ENCODE measurements at places on chromosomes 2 and 18. TPM values are rescaled to one million over a fixed set of nuclear protein-coding genes. Genes with fewer than 3 reads are reported as not detected.

Gene POTEI
- total RNA-seq: under 0.01 TPM

Gene NT5DC4
- total RNA-seq: not detected

Gene ATG9A
- total RNA-seq: 31.1 TPM

Gene OSR1
- total RNA-seq: 36.5 TPM

Gene C18orf54
- total RNA-seq: 1.3 TPM

Gene FIGN
- 0.65 TPM for total RNA-seq

Gene MAT2A
- total RNA-seq: 84.9 TPM

Gene HTR2B
- total RNA-seq: 6.0 TPM

Gene LYPD6
- 0.57 TPM for total RNA-seq

Gene REG1B
- total RNA-seq: not detected

Gene RAPH1
- 12.1 TPM for total RNA-seq

Gene KIF1A
- not detected for total RNA-seq

Gene FAM161A
- total RNA-seq: 1.9 TPM

Gene CREG2
- 0.14 TPM for total RNA-seq

Gene ANKRD62
- not detected for total RNA-seq

Gene CRYBA2
- not detected for total RNA-seq
